ENCODE measurements at places on chromosomes 3 and 15. TPM values are rescaled to one million over a fixed set of nuclear protein-coding genes. Genes with fewer than 3 reads are reported as not detected.

The ZPLD1 gene
- total RNA-seq = under 0.01 TPM

The PRR23A gene
- not detected for total RNA-seq

The MORC1 gene
- total RNA-seq = not detected

The EBLN2 gene
- 6.2 TPM for total RNA-seq

The EOGT gene
- 65.9 TPM for total RNA-seq

The IGSF10 gene
- 2.7 TPM for total RNA-seq

The CILP gene
- total RNA-seq = under 0.01 TPM

The ST6GAL1 gene
- 8.0 TPM for total RNA-seq
